Stimulated activated CD4-positive, alpha-beta T cell treated with anti-CD3 and anti-CD28 coated beads, TNF-alpha, amount 100 ng/mL, for 48 hours (primary cell): ENCODE measurements at places on chromosomes 1 and 21.

DNA sequence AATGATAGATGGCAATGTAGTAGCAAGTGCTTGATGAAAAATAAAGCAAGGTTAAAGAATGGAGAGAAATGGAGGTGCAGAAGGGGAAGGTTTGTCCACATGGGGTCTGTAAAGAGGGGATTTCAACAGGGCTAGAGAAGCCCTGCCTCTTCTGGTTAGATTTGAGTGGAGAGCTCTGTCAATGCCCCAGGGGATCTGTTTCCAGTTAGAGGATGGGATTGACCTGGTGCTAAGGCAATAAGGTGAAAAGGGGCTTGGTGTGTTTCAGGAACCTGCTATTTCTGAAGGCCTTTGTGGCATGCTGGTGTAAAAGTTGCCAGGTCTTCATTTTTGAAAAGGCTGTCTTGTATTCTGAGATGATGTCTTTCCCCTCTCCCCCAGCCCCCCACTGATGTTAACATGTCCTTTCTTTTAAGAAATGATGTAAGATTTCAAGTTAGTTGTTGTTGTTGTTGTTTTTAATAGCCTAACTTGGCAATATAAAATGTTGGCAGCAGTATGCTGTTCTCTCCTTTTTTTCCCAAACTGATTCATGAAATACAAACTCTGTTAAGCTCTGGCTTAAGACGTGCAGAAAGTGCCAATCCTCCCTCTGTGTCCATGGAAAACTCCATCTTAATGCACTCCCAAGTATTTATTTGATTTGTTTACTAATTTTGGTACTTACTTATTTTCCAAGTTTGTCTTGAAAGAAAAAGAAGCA, 370.3 kb upstream of the ADGRL2 start:
- DNase-seq, result no peak

DNA sequence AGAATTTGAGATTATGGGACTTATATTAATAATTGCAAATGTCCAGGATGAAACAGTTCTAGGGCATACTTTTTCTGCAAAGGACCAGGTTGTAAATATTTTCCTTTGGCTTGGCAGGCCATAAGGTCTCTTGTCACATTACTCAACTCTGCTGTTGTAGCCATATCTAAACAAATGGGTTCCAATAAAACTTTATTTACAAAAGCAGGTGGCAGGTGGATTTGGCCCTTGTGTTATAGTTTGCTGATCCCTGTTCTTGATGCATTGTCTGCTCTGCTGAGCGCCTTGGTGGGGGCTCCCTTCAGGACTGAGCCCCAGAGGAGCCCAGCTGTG, 258.5 kb downstream of the FOXD2 start:
- no peak for DNase-seq

GRCh38 chr1:38578271-38578951, 281.2 kb downstream of the RRAGC start:
- no peak for DNase-seq

- peak; percentile 57 for DNase-seq
These were observed 43.7 kb downstream of the KIF21B start for GRCh38 chr1:200979574-200980451.

- no peak for DNase-seq
These were observed 7.6 kb downstream of the RSBN1 start for GRCh38 chr1:113804421-113805255.
